HT-29 (cell line): ENCODE measurements at places on chromosomes 2 and 18. TPM values are rescaled to one million over a fixed set of nuclear protein-coding genes. Genes with fewer than 3 reads are reported as not detected.

RND3 gene
- 48.0 and 63.4 TPM in 2 replicates for total RNA-seq

RAB12 gene
- total RNA-seq = 21.8 and 24.9 TPM in 2 replicates

TEX44 gene
- not detected in 2 replicates for total RNA-seq

CPO gene
- total RNA-seq = not detected in 2 replicates

MC2R gene
- not detected in 2 replicates for total RNA-seq

CFC1 gene
- total RNA-seq = not detected in 2 replicates

HOXD1 gene
- not detected in 2 replicates for total RNA-seq

MAB21L4 gene
- 20.7 and 24.5 TPM in 2 replicates for total RNA-seq

MYO5B gene
- 29.3 and 35.9 TPM in 2 replicates for total RNA-seq

LOXHD1 gene
- total RNA-seq = not detected in 2 replicates

COL4A3 gene
- total RNA-seq = not detected in 2 replicates

SERPINB12 gene
- total RNA-seq = not detected in 2 replicates

GAREM1 gene
- total RNA-seq = 5.0 and 5.6 TPM in 2 replicates

- DNase-seq = no peak
Observed at GRCh38 chr18:76547296-76547695, 52.3 kb upstream of the ZNF516 start.

- no peak for DNase-seq
Observed at GRCh38 chr18:45852631-45853030, 27.2 kb downstream of the SIGLEC15 start.

DNA sequence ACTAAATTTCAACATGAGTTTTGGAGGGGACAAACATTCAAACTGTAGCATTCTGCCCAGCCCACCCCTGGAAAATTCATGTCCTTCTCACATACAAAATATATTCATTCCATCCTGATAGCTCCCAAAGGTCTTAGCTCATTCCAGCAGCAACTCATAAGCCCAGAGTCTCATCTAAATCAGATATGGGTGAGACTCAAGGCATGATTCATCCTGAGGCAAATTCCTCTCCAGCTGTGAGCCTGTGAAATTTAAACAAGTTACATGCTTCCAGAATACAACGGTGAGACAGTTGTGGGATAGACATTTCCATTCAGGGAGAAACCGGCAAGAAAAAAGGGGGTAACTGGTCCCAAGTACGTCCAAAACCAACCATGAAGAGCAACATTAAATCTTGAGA is 43.5 kb upstream of the FAHD2A start:
- DNase-seq = no peak

- DNase-seq = no peak
Observed at GRCh38 chr18:58645398-58645797, 16.5 kb upstream of the ALPK2 start.

- DNase-seq = no peak
Observed at GRCh38 chr2:227374158-227374557, 4.9 kb downstream of the TM4SF20 start.

DNA sequence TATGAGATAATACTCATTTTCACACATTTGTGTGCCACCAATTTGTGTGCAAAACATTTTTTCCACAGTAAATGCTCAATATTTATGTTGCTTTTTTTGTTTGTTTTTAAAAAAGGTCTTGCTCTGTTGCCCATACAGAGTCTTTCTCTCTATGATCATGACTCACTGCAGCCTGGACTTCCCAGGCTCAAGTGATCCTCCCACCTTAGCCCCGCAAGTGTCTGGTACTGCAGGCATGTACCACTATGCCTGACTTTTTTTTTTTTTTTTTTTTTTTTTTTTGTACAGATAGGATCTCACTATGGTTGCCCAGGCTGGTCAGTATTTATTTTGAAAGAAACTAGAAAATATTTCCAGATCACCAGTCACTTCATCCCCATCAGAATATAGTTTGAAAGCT is 297.8 kb upstream of the GYPC start:
- no peak for DNase-seq

- peak; percentile 59 for DNase-seq
Observed at GRCh38 chr2:83196225-83196624, 1262.9 kb downstream of the SUCLG1 start.

DNA sequence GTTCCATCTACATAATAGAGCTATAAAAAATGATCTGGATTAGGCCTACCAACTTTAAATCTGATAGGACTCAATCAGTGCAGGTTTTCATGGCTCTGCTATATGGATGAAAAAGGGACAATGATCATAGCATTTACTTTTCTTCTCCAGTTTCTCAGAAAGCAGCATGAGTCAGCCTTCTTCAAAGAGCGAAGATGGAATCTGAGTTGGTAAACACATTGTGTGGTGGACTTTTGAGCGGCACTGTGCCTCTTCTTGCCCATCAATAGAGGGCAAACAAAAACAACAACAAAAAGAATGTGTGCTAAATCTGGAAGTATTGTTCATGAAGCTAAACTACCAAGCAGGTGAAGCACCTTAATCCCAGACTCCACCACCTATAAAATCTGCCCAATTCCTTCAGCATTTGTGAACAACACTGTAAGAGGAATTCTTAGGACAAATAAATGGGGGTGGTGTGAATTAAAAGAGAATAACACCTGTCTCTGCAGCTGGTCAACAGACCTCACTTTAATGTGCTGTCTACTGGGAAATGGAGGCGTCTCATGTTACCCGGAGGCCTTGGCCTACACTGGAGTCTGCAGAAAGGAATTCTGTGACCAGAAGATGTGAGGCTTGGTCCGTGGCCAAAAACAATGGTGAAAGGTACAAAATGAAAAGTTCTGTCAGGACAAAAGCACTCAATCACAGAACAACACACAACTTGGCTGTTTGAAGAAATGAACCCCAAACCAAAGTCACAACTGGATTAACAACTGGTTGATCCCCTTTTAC is 609.0 kb downstream of the IRS1 start:
- no peak for DNase-seq

DNA sequence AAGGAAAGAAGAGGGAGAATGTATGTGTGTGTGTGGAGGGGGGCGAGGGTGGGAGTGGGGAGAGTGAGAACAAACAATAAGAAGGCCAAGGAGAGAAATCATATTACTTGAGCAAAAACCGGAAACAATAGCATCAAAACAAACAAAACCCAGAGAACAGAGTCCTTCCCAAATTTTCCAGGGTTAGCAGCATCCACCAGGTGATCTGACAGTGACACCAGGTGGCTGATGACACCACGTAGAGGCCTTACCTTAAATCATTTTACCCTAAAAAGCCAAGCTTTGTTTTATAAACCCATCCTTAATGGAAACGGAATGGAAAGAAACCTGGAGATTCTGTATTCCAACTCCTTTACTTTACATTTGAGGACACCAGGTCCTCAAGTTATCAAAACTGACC is 42.9 kb downstream of the CDCA7 start:
- peak; percentile 22 for DNase-seq

- DNase-seq = peak; percentile 39
Observed at GRCh38 chr2:9423922-9424272, 443 bp downstream of the CPSF3 start.

- no peak for DNase-seq
Observed at GRCh38 chr2:192877159-192877558, 682.4 kb upstream of the TMEFF2 start.

GRCh38 chr2:207767461-207768167 is 2.1 kb downstream of the FZD5 start:
- peak; percentile 88 for DNase-seq

DNA sequence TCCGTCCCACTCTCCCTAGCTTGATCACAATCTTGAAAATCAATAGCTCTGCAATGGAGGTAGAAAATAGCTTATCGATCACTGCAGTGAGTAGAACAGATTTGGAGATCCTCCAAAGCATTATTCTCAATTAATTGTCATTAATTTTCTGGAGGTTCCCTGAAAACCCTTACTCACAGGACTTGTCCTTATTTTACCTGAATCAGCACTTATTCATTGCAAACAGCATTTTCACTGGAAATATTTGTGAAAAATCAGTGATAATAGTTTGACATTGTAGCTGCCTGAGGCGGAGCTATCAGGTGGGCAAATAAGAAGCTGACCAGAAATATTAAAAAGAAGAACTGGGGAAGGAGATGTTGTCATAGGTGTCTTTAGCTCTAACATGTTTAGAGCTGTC is 294.6 kb upstream of the ZSWIM2 start:
- DNase-seq = no peak

GRCh38 chr2:36339607-36340218 is 15.9 kb upstream of the CRIM1 start:
- no peak for DNase-seq

GRCh38 chr2:96930351-96931010 is 55.9 kb downstream of the FAM178B start:
- DNase-seq = no peak

- no peak for DNase-seq
Observed at GRCh38 chr2:48406116-48406515, 123.8 kb upstream of the STON1 start.

DNA sequence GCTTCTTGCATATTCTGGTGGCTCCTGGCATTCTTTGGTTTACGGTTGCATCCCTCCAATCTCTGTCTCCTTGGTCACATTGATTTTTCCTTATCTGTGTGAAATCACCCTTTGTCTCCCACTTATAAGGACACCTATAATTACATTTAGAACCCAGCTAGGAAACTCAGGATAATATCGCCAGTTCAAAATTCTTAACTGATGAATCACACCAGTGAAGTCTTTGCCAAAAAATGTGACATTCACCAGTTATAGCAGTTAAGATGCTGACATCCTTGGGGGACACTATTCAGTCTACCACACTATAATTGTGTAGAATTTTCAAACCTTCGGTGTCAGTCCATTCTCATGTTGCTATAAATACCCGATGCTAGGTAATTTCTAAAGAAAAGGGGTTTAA is 320.2 kb downstream of the TMX3 start:
- DNase-seq = no peak

GRCh38 chr18:79935499-79935898 is 16.0 kb downstream of the SLC66A2 start:
- DNase-seq = no peak

GRCh38 chr2:40480596-40480995 is 28.7 kb upstream of the SLC8A1 start:
- no peak for DNase-seq

DNA sequence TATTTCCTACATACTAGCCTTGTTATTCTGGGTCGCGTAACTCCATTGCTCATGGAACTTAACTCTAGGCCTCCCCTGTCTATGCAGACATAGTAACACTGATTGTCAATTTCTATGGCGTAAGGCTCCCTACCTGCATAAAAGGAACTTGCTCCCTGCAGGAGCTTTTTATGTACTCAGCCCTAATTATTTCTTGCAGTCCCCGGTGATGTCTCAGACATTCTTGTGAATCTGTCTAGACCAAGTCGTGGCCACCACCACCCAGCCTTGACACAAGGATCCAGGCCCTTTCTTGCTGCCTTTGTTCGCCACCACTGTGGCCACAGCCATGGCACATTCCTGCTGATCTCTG is 189.5 kb upstream of the CTAGE1 start:
- DNase-seq = no peak

- DNase-seq = peak; percentile 50
Observed at GRCh38 chr2:191637182-191638078, 40.5 kb upstream of the NABP1 start.

GRCh38 chr18:44238454-44238853 is 442.2 kb upstream of the SETBP1 start:
- DNase-seq = no peak

DNA sequence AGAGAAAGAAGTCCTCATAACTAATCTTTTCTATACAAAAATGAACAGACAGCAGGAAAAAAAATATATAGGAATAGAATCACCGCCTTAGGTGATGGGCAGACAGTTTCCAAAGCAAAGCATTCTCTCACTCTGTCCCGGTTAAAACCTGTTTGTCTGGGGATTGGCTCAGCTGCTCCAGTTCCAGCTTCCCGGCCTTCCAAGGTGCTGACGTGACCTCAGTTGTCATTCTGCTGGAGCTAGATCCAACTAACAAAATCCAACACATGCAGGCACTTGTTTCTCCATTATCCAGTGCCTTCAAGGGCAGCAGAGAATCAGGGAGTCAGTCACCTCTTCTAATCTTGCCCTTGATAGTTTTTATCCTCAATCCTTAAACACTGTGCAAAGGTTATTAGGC is 52.8 kb downstream of the IKZF2 start:
- DNase-seq = no peak

- no peak for DNase-seq
Observed at GRCh38 chr2:75456111-75456510, 104.6 kb downstream of the EVA1A start.

- no peak for DNase-seq
Observed at GRCh38 chr2:161992531-161992930, 81.5 kb downstream of the DPP4 start.

DNA sequence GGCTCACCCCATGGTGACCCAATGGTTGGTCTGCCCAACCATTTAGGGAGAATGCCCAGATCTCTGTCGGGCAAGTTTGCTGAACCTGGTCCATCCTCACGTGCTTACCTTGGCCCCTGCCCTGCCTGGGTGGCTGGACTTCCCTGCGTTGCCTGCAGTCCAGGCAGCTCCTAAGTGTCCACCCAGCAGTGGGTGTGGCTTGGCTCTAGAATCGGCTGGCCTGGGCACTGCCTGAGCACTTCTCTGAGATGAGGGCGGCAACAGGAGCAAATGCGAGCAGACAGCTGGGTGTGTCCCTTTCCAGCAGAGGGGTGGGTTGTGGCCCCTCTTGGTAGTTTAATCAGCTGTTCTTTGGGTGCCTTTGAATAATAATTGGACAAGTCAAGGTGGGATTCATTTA is 11.3 kb downstream of the PCARE start:
- DNase-seq = no peak

DNA sequence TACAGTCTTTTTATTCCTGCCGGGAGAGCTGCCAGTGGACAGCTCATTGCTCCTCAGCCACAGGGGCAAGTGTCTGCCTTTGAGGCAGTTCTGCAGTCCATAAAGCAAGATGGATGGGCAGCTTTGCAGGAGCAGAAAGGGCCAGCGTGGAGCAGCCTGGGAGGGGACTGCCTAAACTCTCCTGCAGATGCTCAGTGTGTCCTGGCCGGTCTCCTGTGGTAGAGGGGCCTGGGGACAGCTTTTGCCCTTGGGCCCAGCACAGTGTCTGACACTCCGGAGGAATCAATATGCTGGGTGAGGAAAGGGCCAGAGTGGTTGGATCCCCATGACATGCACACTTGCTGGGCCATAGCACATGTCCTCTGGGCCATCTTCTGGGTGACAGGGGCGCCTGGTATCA is 65.7 kb upstream of the DAPL1 start:
- no peak for DNase-seq

DNA sequence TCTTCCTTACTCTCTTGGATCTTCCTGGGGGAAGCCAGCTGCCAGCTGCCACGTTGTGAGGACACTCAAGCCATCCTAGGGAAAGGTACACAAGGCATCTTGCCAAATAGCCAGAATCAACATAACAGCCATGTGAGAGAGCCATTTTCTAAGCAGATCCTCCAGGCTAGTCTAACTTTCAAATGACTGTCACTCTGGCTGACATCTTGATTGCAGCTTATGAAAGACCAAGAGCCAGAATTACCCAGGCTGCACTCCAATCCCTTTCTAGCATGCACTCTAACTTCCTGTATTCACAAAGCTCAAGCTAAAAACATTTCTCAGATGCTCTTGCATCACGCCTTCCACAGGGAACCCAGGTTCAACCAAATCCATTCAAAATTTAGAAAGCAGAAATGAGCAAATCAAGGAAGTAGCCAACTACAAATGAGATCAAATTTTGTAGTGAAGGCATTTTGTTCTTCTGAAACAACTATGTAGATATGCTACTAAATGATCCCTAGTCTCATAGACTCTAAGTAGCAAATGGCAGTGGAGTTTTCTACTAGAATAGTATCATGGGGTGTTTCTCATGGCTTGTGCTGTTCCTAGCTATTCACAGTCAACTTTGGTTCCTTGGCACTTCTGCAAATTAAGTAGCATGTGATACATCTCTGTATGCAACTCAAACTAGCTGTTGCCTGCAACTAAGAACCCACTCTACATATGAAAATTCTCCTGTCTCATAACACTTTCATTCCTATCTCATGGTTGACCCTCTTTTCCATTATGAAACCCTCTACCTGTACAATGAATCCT is 281.9 kb downstream of the ZEB2 start:
- DNase-seq = no peak
